Islet precursor cell (in vitro differentiated cells): ENCODE measurements at places on chromosomes 3 and 15.

- DNase-seq, result peak; percentile 28
Measured at GRCh38 chr3:13714251-13714916, 165.5 kb downstream of the FBLN2 start.

DNA sequence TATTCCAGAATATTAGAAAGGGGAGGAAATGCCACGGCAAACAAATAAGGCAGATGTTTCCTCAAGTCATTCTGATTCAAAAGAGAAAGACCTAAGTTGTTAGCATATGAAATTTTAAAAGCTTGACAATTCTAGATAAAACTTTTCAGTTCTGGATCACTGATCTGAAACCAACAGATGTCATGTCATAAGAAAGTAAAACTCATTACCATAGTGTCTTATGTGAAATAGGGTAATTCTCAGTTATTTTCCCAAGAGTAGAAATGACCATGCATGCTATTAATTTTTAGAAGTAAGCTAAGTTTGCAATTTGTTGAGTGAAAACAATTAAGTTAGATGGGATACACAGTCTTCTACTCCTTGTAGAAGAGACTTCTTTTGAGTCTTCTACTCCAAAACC lies 630.3 kb downstream of the NAALADL2 start:
- no peak for DNase-seq

- DNase-seq, result no peak
Measured at GRCh38 chr3:26280517-26280916, 342.1 kb upstream of the LRRC3B start.

DNA sequence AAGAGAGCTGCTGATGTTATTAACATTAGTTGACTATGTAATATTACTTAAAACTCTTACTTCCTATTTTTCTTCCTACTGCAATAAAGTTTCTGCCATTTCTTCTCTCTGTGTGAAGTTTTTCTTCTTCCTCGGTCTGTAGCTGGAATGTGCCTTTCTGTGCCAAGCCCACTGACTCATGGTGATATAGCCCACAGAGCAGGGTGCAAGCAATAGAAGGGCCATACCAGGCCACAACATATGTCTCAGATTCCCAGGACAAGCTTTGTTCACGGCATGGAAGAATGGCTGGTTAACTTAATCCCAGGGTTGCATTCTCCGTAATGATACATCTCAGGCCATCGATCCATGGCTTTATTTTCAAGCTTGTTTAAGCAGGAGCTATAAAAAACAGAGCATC lies 815.3 kb downstream of the TUSC7 start:
- no peak for DNase-seq

DNA sequence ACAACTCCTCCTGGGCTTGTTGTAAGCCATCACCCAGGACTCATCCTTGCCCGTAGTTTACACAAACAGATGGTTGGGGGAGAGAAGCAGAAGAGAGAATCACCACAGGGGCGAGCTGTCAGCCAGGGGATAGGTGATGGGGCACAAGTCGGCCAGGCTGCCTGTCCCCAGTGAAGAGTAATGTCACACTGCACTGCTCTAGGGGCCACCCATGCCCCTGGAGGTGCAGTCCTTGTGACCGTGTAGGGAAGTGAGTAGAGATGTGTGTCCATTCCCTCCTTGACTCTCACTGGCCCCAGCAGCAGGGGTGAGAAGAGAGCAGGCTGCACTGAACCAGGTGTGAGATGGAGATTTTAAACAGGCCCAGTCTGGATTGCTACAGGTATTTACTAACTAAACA lies 17.1 kb upstream of the PRSS50 start:
- no peak for DNase-seq

- peak; percentile 36 for DNase-seq
Measured at GRCh38 chr3:185560676-185561075, 8.3 kb upstream of the LIPH start.

GRCh38 chr3:29239376-29239775 lies 41.5 kb upstream of the RBMS3 start:
- DNase-seq, result no peak

DNA sequence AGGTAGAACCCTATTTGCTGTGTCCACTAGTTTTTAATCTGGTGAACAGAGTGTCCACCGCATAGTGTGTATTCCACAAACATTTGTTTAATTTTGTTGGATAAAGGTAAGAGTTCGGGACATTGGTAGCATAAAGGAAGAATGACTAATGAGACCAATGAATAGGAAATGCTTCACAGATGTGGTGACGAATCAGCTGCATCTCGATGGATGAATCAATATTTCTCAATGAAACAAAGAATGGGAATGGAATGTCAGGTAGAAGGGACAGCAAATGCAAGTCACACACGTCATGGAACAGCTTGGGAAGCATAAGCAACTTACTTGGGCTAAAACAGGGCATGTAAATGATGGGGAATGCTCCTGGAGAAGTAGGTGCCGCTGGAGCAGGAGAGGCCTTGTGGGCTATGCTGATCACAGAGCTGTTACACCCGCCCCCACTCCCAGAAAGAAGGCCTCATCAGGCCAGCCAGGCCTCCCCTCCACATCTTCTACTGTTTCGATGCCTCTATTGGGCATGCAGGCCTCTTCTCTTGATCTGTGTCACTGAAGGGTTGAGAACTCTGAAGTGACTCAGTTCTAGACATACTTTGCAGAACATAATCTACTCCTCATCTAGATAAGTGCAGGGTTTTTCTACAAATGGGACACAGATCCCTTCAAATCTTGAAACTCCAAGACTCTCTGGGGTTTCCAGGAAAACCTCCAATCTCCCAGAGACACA lies 120.0 kb upstream of the GADL1 start:
- DNase-seq, result no peak

DNA sequence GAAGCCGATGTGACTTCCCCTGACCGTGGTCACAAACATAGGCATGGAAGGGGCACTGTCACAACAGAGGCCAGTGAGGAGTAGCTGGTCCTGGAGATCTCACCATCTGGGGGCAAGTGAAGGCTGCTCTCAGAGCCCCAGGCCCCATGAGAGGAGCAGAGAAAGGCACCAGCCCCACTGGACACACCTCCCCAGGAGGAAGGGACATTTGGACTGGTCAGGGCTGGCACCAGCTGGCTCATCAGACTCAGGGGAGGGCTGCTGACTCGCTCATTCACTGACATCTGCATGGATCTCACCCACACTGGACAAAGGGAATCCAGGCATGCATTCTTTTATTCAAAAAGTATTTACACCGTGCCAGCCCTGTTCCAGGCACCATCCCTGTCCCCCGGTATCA lies 26.8 kb downstream of the ESYT3 start:
- peak; percentile 50 for DNase-seq

DNA sequence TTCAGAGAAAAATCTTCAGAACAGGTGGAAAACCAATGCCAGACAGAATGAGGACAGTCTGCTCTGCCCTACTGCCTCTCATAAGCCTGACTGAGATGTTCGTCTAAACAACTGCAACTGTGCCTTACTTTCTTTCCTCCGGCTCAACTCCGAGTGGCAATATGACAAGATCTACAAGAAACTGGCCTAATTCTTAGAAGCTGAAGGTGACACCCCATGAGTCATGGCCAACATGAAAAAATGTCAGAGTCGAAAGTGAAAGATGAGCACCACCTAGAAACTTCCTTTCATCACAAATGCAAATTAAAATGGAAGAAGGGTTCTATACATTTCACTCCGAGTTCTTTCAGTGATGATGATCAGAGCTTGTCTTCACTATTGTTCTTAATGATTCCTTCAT lies 12.9 kb downstream of the PCYT1A start:
- DNase-seq, result no peak

DNA sequence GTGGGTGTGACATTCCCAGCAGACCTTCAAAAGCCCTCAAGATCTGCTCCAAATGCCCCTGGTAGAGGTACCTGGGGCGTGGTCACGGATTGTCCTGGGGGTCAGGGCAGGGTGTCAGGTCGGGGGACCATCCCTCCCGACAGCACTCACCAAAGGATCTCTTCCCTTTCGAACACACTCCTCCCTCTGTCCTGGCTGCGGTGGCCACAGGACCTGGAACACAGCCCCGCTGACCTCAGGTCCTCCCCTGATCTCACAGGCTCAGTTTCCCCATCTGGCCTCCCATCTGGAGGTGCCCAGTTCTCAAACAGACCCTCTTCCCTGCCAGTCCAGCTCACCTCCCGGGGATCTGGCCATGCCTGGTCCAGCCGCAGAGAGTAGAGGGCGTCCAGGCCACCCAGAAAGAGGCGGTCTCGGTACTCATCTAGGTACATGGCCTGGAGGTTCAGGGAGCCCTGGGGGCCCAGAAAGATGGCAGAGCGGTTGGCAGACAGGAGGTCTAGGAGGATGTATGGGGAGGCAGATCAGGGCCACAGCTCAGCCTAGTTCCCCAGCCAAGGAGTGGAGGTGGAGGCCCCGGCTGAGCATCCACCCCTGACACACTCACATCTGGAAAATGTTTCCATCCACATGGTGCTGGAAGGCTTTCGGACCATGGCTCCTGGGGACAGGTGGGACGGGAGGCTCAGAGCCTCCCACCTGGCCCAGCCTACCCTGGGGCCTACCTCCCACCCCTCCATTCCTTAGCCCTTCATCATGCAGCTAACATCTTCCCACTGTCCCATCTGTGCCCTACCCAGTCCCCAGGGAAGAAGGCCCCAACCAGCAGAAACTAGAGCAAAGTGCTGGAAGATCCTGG lies 2.3 kb downstream of the SEMA3G start:
- DNase-seq, result peak; percentile 44

- DNase-seq, result no peak
Measured at GRCh38 chr3:152773633-152774032, 61.3 kb upstream of the P2RY1 start.

DNA sequence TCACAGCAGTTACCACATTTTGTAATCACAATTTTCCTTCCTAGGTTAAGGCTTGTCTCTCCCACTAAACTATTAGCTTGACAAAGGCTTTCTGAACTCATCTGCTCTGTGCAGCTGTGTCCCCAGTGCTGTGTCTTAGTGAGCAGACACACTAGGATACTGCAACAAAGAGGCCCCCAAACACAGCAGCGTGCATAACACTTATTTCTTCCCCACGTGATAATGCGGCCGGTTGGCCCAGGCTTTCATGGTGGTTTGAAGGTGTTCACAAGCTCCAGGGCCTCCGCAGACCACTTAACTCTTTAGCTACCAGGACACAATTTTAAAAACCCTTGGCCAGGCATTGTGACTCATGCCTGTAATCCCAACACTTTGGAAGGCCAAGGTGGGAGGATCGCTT lies 2.2 kb upstream of the HDAC11 start:
- peak; percentile 75 for DNase-seq

- DNase-seq, result peak; percentile 67
Measured at GRCh38 chr3:179902061-179902460, 134.7 kb downstream of the PEX5L start.

GRCh38 chr3:55523471-55523870 lies 36.4 kb upstream of the WNT5A start:
- no peak for DNase-seq

DNA sequence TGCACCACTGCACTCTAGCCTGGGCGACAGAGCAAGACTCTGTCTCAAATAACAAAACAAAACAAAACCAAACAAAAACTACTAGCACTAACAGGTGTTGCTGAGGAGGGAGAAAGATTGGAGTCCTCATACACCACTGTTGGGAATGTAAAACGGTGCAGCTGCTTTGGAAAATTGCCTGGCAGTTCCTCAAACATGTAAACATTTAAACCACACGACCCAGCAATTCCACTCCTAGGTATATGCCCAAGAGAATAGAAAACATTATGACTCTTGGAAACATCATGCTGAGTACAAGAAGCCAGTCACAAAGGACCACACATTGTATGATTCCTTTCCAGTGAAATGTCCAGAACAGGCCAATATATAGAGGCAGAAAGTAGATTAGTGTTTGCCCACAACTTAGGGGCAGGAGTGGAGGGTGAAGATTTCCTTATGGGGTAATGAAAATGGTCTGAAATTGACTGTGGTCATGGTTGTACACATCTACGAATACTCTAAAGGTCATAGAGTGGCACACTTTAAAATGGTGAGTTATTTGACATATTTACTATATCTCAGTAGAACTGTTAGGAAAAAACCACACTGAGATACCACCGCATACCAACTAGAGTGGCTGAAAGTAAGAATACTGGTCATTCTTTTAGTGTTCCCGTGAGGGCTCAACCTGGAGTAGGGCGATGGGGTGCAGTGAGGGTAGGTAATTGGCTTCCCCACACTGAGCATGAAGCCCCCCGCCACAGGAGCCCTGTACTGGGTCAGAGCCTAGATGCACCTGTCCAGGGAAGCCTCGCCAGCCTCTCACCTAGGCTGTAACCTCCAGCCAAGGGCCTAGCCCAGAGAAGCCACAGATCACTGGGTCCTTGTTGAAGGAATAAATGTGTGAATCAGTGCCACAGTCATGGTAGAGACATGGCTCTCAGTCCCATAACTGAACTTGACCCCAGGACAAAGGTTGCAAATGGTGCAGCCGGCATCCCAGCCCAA lies 131.1 kb downstream of the NUP210 start:
- no peak for DNase-seq

DNA sequence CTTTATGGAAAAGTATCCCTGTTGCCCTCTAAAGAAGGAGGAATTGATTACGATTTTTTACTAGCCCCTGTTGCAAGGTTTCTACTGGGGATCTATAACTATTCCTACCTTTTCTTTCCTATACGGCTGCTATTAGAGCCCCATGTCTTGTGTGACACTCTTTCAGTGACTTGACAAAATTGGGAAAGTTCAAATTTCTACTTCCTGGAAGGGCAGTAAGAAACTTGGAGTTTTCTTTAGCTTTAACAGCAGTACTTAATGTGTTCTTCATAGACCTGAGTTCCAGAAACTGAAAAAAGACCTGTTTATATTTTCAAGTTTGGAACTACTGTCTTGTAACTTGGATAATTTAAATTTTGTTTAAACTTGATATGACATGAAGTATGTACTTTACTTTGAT lies 54.7 kb downstream of the TRPC1 start:
- DNase-seq, result no peak

DNA sequence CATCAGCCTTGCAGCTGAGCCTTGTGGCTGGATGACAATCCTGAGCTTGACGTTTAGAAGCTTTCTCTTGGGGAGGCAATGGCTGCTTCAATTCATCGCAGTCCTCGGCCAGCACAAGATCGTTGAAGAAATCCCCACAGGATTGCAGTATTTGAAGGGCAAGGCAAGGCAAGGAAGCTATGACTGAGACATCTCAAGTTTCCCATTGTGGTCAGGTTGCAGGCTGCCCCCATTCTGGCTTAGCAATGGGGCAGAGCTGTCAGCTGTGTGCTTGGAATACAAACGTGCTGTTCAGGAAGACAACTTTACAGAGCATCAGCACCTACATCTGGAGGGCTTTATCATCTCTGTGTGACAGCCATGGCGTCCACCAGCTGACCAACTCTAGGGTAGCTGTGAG lies 275.9 kb upstream of the TBL1XR1 start:
- no peak for DNase-seq

DNA sequence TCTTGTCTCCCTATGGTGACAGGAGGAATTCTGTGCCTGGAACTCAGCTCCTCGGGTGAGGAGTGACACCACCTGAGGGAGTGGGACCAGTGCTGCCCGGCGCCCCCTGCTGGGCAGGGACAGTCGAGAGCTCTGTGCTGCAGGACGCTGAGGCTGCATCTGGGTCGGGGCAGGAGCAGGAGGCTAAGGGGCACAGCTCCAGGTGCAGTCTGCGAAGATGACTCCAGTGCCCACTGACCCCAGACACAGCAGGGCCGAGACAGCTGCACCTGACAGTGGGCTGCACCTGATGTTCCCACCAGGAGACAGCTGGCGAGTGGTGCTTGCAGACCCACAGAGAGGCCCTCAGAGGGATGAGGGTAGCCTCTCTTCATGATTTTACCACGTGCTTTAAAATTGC lies 152.9 kb downstream of the ATP10A start:
- DNase-seq, result peak; percentile 81
